ENCODE measurements at places on chromosomes 3 and 15. TPM values are rescaled to one million over a fixed set of nuclear protein-coding genes. Genes with fewer than 3 reads are reported as not detected.

Gene TTC21A
- 106 TPM for total RNA-seq

Gene CDCP1
- not detected for total RNA-seq

Gene VEPH1
- total RNA-seq = not detected

Gene DUOX1
- total RNA-seq = 0.15 TPM
